SK-N-MC (cell line): ENCODE measurements at places on chromosomes 5 and 9.

DNA sequence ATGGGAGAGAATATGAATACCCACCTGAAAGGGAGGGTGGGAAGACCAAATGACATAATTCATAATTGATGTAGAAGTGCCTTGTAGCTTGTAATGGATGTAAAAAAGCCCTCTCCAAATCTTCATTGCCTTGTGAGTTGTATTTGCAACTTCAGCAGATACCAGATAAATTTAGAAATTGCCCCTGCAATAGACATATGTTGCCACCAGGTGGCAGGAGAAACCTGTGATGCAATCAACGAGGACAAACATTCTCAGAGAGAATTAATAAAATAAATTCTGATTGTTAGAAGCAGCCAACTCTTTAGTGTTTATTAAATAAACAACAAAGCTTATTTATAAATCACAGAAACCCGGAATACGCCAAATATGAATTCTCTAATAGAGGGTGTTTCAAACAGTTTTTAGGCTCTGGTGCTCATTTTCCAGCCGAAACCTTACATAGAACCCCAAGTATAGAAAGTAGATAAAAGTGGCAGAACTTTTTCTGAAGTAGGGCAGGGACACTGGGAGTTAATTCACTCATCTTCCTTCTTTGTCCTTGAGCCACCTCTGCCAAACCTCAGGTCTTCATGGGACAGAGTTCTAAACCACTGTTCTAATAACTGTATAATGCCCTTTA, 147.8 kb downstream of the TMEM38B start:
- DNase-seq, result peak; percentile 14

GRCh38 chr9:33082538-33083326, 6.3 kb upstream of the SMU1 start:
- no peak for DNase-seq

DNA sequence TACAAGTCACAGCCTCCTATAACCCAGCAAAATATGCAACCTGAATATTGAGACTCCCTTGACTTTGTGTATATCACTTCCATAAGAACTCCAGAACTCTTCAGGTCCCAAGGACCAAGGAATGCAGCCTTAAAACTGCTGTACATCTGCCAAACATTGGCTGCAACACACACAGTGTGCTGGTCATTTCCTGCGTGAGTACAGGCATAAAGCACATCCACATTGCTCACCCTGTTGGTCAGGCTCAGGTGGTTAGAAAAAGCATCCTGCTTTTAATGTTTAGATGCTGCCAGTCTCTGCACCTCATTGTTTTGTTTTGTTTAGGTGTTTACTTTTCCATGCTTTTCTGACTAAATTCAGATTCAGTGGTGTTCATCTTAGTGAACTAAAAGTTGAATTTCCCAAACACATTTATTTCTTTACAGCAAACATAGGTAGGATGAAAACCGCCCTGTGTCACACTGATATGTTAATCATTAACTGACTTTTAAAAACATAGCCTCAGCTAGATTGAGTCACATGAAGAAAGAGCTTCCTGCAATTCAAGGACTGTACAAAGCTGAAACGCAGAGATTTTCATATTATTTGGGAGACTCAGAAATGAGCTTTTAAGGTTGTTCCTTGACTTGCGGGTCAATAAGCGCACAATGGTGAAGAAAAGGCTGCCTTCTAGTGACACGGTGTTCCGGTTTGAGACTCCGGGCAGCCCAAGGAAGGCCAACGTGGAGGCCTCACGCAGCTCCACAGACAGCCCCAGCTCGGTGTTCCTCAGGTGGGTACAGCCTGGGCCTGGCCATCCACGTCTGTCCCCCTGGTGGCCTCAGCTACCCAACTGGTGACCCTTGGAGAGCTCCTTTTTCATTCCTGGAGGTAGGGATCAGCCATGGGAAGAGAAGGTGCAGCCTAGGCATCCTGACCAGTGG, 52.2 kb upstream of the GRAMD2B start:
- DNase-seq, result no peak

DNA sequence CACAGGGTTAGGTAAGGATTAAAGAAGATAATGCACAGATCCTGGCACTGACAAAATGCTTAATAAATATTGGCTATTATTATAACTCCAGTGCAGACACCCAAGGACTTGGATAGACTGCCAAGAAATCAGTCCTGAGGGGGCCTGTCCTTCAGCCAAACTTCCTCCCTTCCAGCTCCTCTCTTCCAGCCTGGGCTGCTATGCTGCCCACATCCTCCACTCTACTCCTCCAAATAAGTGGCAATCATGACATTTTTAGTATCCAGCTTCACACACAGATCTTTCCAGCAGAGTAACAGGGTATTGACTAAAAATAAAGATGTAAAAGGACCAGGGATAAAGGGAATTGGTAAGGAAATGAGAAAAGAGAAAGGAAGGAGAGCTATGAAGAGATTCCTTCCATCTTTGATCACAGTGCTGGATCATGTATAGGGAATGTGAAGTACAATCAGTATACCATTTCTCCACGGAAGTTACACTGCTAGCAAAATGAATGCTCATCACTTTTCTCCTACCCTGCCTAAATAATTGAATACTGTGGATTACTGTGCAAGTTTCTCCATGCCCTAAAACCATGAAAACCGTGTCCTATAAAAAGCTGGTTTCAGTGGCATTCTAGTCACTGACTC, 136.0 kb upstream of the OSMR start:
- no peak for DNase-seq

DNA sequence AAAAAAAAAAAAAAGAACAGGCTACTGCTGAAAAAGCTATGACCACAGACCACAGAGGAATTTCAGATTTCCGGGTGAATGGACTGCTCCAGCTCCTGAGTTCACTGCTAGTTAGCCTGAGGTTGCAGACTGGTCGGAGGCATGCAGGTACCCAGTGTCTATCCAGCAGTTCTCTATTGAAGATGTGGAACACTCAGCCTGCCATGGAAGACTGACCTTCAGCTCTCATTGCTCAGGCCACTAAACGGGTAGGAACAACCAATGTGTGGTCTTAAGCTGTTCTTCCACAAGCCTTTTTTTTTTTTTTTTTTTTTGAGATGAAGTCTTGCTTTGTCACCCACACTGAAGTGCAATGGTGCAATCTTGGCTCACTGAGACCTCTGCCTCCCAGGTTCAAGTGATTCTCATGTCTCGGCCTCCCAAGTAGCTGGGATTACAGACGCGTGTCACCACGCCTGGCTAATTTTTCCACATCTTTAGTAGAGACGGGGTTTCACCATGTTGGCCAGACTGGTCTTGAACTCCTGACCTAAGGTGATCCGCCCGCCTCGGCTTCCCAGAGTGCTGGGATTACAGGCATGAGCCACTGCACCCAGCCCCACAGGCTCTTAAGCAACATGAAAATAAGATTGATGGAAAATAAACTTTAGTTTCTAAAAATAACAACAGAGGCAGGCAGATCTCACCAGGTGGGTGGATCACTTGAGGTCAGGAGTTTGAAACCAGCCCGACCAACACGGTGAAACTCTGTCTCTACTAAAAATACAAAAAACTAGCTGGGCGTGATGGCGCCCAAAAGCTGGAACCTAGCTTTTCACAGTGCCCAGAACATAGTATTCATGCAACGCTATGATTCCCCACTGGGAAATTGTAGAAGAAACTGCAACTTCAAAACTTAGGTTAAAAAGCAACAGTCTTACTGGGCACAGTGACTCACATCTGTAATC, 20.0 kb upstream of the NPM1 start:
- DNase-seq, result no peak

GRCh38 chr5:177124486-177124991, 9.0 kb upstream of the NSD1 start:
- DNase-seq, result no peak

GRCh38 chr5:178902849-178903248, 7.1 kb downstream of the ZFP2 start:
- no peak for DNase-seq

GRCh38 chr5:134053840-134054338, 49.1 kb upstream of the VDAC1 start:
- peak; percentile 58 for DNase-seq

GRCh38 chr9:86547571-86547970, 193.4 kb upstream of the TUT7 start:
- DNase-seq, result no peak

DNA sequence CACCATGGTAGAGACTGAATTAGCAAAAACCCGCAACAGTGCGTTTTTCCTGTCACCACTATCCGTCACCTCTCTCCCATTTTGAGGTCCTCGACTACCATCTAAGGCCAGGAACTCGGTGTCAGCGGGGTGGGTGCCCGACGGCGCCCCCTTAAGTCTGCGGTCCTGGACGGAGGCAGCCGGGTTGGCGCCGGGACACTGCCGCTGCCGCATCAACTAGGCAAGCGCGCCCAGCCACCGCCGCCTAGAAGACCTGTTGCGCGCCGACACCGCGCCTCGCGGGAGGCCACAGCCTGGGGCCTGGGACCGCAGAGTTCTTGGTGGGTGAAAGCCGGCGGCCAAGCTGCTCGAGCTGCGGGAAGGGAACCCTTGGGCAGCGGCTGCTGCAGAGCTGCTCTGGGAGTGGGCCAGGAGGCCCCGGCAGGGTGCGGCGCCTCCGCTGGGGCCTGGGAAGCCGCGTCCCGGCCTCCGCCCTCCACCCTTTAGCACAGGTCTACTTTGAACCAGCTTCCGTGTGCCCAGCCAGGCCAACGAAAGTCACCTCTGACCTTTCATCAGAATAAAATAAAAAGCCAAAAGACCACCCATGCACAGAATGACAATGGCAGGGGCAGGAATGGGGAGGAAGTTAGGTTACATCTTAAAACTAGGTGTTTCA, 3.5 kb downstream of the FOXB2 start:
- no peak for DNase-seq

GRCh38 chr5:109390188-109390587, 19.6 kb downstream of the PJA2 start:
- DNase-seq, result no peak

- DNase-seq, result peak; percentile 14
These were observed 41.0 kb upstream of the PRDM9 start for GRCh38 chr5:23466401-23466912.

DNA sequence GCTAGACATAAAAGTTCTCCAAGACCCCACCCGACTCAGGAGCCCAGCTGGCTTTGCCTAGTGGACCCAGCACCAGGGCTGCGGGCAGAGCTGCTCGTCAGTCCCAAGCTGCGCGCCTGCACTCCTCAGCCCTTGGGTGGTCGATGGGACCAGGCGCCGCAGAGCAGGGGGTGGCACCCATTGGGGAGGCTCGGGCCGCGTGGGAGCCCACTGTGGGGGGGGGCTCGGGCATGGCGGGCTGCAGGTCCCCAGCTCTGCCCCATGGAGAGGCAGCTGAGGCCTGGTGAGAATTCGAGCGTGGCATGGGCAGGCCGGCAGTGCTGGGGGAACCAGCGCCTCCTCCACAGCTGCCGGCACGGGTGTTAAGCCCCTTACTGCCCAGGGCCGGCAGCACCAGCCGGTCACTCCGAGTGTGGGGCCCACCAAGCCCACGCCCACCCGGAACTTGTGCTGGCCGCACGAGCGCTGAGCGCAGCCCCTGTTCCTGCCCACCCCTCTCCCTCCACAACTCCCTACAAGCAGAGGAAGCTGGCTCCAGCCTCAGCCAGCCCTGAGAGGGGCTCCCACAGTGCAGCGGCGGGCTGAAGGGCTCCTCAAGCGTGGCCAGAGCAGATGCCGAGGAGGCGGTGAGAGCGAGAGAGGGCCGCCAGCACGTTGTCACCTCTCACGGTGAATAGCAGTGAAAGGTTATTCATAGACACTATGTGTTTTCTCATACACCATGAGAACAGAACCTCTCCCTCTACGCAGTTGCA, 54.9 kb downstream of the RAPGEF6 start:
- no peak for DNase-seq

DNA sequence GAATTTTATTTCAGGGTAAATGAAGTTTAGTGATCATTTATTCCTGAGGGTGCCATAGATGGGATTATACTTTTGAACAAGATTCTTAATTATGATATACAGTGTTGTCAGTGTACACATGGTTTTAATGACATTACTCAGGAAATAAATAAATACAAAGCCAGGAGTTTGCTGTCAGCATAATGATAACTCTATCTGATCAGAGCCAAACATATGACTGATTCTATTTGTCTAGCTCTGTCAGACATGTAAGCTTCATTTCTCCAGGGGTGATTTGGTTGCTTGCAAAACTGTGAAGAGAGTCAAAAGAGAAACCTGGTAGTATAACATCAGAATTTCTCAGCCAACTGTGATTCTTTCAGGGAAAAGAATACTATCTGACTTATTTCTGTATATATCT, 1425.8 kb upstream of the C9orf72 start:
- no peak for DNase-seq

DNA sequence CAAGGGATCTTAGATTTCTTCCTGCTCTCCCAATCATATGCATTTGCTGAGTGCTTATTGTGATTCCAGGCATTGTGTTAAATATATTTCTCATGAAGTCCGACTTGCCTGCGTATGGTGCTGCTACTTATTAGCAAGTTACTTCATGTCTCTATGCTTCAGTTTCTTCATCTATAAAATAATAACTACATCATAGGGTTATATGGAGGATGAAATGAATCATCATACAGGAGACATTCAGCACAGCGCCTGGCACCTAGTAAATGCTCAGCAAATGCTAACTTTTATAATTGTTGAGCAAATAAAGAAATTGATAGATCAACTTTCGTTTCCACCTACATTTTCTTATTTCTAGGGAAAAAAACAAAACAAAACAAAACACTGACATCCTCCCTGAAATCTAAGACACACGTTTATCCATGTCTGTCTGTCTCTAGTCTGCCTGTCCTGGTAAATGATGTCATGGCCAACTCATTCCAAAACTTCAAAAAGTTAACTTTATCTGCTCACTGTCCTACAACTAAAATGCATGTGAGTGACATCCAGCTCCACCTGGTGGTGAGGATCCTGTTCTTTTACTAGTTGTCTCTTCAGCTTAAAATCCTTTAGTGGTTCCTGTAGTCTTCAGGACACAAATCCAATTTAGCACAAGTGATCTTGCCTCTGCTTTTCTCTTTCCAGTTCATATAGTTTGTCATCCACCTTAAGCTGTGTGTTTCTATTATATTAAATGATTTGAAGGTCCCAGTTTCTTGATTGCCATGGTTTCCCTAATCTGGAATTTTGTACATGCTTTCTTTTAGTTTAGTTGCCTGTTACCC, 27.7 kb downstream of the PPP3R2 start:
- DNase-seq, result no peak

DNA sequence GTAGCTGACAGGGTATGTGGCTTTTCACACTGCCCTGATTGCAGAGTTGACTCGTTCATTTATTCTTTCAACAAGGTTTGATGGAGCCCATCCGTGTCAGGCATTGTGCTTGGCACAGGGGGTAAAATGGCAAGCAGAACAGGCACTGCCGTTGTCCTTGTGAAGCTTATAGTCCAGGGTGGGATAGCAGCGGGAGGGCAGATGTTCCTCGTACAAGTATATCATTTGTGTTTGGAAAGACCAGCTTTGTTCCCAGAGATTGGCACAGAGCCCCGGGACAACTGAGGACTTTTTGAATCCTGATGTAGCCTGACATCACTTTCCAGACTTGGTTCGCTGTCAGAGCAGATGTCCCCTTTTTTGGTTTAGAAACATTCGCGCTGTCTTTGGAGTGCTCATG, 50.9 kb downstream of the MVB12B start:
- no peak for DNase-seq

GRCh38 chr5:133778636-133779035, 166.3 kb upstream of the FSTL4 start:
- DNase-seq, result no peak

GRCh38 chr5:139116100-139116655, 82.0 kb downstream of the SIL1 start:
- DNase-seq, result no peak

GRCh38 chr5:176540476-176540899, 3.3 kb upstream of the RNF44 start:
- DNase-seq, result no peak
